ENCODE measurements at places on chromosomes 6 and 20. TPM values are rescaled to one million over a fixed set of nuclear protein-coding genes. Genes with fewer than 3 reads are reported as not detected.

GRCh38 chr6:125340991-125341390, 39.2 kb upstream of the HDDC2 start:
- DNase-seq = no peak

DNA sequence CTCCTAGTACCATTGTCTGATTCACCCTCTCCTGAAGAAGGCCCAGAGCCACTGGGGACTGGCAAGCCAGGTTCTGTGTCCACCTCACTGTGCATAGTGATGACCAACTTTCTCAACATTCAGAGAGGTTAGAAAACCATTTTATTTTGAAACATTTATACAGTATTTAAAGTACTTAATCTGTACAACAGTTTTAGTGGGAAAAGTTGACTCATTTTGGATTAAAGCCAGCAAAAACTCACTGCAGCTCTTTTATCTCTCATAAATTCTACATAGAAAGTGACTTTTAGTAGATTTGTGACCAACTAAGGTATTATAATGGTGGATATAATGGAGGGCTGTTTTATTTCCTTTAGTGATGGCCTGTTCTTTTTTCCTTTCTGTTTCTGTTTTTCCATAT, 9.7 kb downstream of the TULP4 start:
- DNase-seq = no peak

GRCh38 chr6:45900808-45901752, 114.6 kb downstream of the CLIC5 start:
- peak; percentile 49 for DNase-seq

GRCh38 chr20:46388201-46388836, 18.1 kb downstream of the ELMO2 start:
- no peak for DNase-seq

DNA sequence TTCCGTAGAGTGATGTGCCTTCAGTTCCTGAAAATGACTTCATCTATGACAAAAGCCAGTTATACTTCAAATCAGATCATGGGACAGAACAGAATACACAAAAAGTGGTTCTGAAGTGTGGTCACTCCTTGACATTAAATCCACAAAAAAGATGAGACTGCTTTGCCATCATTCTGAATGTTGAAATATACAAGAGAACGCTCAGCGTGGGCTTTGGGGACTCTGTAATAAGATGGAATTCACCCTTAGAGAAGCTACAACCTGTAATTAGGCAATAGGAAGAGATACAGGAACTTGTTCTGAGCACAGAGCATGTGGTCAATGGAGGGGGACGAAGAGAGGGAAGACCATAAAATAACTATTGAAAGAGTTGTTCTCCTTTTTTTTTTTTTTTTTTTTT, 184.3 kb downstream of the CARMIL1 start:
- DNase-seq = no peak

- DNase-seq = no peak
Observed at GRCh38 chr20:16528078-16528477, 45.2 kb downstream of the KIF16B start.

DNA sequence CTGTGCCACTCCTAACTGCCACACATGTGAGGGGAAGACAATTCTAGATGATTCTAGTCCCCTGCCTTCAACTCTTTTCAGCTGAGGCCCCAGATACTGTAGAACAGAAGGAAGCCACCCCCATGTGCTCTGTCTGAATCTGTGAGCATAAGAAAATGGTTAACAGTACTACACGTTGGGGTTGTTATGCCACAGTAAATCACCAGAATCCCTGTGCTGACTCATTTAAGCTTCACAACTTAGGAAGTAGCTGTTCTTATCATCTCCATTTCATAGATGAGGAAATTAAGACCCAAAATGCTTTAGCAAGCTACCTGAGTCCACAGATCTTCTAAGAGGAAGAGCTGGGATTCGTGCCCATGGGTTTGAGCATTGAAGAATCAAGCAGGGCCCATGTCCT, 27.4 kb upstream of the SCRT2 start:
- DNase-seq = no peak

DNA sequence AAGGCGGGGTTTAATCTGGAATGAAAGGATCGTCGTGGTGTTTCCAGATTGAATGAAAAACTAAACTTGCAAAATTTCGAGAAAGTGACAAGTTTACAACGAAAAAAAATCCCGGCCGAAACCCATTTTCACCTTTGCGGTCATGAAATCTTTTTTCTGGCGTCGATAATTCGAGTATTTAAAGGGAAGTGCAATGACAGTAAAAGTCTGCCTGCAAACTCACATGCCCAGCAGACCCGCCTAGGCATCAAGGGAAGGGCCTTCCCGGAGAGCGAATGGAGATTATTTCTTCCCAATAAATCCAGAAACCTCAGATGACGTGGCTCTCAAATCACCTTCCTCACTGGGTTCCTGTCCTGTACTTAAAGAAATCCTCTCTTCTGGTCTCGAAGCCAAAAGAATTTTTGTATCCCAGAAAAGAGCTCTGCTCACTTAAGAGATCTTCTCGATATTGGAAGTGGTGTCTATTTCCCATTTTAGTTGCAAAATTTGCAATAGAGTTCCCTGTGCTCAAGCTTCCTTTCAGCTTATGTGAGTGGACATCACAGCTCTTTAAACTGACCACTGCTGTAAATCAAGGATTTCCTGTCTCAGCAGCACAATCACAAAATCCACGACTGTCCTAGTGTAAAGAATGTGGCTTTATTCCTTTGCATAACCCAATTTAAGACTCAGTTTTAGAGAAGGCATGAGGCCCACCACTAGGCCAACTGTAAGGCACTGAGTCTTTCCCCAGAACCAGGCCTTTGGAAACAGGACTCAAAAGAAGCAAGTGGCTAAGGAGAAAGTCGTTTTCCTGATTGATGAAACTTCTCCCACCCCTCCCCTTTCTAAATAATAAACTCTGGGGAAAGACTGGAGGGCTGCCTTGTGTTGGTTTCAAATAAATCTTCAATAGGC, 3.9 kb downstream of the OLIG3 start:
- DNase-seq = no peak

- DNase-seq = no peak
Observed at GRCh38 chr6:47471911-47472310, 5.7 kb upstream of the CD2AP start.

DNA sequence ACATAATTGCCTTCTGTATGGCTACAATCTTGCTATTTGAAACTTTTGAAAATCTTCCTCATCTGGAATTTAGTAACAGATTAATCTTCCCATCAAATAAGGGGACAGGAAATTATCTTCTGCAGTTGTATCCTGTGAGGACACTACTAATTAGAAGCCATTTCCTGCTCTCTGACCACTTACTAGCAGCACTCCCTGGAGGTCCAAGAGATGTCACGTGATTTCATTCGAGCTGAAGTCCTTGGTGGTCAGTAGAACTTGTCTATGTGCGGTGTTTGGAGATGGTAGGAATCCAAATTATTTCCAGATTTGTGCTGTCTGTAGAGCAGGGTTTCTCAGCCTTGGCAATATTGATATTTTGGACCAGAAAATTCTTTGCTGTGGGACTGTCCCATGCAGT, 202.5 kb downstream of the TFAP2B start:
- no peak for DNase-seq

GRCh38 chr20:62925420-62926228, 681 bp downstream of the DIDO1 start:
- no peak for DNase-seq

GRCh38 chr6:16991981-16992629, 109.7 kb upstream of the STMND1 start:
- no peak for DNase-seq

- DNase-seq = peak; percentile 7
Observed at GRCh38 chr20:38109591-38110524, 55.2 kb downstream of the TGM2 start.

DNA sequence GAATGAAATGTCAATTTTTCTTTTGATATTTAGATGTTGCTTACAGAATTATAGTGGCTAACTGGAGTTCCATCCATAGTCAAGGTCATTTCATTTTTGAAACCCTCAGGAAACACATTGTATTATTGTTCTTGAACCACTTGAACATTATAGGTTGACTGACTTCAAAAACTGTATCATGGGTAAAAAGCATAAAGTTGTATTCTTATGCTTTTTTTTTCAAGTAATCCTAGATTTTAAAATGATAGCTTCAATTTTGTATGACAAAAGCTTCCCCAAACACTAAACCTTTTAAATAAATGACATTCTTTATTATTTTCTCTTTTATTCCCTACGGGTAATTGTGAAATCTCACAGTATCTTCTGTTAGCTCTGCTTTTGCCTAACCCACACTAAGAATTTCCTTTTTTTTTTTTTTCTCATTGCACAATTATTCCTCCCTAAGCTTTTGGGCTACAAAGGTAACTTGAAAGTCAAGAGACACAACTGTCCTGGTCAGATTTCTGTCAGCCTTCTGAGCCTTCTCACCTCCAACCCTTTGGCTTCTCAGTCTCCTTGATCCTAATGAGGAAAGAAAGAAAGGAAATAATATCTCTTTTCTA, 36.9 kb upstream of the LAMA4 start:
- no peak for DNase-seq

DNA sequence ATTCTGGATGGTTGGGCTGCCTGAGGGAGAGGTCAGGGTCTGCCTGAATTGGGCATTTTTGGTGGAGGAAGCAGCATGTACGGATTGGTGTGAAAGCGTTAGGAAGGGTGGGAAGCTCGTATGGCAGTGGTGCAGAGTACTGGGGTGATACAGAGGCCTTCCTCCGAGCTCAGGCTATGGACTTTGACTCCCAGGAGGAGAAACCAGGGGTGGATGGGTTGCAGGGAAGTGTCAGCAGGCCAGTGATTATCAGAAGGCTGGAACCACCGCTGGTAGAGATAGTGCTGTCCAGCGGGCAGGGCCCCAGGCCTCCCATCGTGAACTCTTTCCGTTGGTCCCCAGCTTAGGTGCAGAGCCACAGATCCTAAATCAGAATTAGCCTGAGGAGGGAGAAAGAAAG, 5.3 kb downstream of the WFDC5 start:
- DNase-seq = peak; percentile 22

- DNase-seq = no peak
Observed at GRCh38 chr6:23663652-23664051, 462.4 kb upstream of the NRSN1 start.

- no peak for DNase-seq
Observed at GRCh38 chr6:69784595-69785377, 12.0 kb downstream of the LMBRD1 start.

DNA sequence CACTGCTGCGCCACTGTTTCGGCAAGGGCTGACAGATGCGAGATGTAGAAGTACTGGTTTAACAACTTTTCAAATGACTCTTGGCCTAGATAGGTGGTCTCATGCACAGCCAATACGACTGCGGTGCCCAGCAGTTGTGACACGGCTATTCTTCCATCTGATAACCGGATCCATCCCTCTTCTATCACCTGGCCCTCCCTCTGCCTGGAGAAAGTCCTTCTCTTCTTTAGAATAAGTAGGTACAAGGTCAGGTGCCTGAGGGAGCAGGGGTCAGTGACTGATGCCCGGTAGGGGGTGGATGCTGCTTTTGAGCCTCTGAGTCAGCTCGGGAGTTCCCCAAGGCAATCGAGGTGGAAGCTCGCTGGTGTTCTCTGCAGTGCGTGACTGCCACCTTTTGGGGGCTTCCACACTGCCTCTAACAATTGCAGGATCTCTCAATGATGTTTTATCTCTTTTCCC, 166.8 kb upstream of the GRIK2 start:
- peak; percentile 86 for DNase-seq

The HLA-G gene
- total RNA-seq = 4.4 TPM

The RAET1L gene
- not detected for total RNA-seq

The PGC gene
- total RNA-seq = not detected

The SIRPA gene
- total RNA-seq = 4.4 TPM

The SNX14 gene
- total RNA-seq = 29.6 TPM

The TTBK1 gene
- total RNA-seq = 1.5 TPM

The FAM217A gene
- not detected for total RNA-seq

Data from H1 (cell line).